Hippocampal formation (tissue), 2 donors: ENCODE measurements at places on chromosomes 1 and 21.
A peak's percentile ranks its signal among the peaks of the same experiment; 100 is the strongest.

DNA sequence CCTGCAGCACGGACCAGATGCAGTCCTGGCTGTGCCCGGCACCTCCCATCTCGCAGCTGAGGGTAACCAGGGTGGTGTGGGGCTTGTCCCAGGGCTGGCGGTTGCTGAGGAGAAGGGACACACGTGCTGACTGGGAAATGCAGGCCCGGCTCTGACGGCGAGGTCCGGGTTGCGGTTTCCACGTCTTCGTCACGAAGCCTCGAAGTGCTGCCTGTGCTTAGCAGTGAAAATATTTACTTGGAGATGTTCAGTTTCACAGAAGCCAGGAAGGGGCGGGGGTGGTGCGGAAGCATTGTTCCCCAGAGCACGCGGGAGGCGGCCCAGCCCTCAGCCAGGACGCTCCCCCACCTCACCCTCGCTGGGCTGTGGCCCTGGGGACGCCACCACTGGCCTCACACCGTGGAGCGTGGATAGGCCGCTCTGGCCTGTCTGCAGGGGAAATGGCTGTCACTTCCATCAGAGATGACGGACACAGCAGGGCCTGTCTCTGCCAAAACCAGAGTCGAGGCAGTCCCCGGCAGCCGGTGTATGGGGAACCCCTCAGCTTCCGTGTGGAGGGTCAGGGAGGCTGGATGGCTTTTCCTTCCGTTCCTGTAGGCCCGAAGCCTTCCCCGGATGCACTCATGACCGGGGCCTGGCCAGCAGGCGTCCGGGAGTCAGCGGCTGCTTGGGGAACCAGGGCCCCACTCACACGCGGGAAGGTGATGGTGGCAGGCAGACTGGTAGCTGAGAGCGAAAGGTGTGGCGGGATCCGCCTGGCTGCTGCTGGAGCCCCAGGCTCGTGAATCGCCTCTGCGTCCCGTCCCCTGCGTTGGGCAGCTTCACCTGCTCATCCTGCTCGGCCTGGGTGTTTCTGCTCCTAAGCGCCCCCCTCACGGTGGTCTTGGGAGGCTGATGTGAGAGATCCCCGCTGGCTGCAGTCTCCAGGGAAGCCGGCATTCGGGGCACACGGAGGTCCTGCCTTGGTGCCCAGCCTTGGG, 14.7 kb upstream of the POFUT2 start:
- DNase-seq = no peak

- no peak for DNase-seq
Measured at GRCh38 chr21:45080639-45081414, 6.4 kb downstream of the ADARB1 start.

DNA sequence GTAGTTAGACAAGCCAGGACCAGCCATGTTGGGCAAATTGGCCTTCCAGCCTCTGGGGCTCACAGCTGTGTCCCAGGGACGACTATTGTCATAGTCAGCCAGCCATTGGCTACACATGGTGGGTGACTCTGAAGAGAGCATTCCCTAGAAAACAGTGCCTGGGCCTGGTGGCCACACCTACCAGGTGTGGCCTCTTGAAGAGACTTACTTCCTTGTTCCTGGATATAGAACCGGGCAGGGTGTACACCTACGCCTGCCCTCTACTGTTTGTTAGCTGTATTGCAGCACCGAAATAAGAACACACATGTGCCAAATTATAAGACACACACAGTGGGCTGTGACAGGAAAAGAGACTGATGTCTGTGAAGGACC, 134.6 kb upstream of the ARHGEF16 start:
- DNase-seq = no peak

DNA sequence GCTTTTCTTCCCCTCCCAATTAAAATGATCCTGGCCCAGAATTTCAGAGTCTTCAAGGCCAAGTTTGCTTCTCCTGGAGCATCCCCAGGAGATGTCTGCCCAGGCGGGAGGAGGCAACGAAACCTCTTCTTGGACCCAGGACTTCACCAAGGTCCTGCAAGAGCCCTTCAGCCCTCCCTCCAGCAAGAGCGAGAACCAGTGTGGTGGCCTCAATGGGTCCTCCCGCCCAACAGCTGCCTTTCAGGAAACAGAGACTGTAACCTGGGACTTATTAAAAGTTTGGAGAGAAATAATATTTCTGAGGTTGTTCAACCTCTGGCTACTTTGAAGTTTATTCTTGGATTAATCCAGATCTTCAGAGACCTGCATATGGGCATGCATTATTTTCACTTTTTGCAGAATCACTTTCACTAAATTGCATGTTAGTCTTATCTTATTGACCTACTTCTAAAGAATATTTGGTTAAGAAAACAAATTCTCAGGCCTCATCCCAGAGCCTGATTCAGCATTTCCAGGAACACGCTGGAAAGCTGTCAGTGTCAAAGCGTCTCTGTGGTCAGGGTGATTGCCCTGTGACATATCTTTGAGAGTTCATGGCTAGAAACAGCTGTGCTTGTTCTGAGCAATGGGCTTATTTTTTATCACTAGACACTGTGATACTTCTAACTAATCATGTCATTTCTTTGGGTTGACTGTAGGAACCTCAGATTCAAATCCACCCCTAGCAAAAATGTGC, 66.0 kb upstream of the CLDN14 start:
- no peak for DNase-seq

DNA sequence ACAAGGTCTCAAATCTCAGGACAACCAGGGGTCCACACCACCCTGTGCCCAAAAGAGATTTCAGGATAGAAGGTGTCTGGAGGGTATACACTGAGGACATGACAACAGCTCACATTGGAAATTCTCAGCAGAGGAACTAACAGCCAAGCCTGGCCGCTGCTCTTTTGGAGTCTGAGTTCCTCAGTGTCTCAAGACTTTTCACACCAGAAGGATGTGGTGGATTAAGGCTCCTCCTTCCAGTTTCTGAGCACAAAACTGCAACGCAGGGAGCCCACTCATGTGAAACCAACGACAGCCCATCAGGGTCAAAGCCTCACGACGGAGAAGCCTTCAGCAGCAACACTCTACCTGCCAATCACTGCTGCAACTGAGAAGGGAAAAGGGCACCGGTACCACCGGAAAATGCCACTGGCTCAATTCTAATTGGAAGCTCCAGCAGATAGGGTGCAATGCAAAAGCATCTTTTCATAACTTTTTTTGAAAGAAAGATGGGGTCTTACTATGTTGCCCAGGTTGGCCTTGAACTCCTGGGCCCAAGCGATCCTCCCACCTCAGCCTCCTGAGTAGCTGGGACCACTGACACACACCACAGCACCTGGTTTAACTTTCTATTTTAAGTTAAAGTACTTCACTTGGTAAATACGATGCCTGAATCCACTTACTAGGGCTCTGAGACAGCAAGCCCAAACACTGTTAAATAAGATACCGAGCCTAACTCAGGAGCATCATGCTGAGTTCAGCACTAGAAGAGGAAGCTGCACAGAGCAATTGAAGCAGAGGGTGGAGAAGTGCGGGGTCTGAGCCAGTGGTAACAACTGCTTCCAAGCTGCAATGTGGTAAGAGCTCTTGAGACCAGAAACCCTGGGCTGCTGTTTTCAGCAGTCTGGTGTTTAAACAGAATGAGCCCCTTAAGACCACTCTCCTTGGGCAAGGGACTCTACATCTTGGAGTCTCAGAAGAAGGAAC, 7.8 kb downstream of the CAPZB start:
- peak; percentile 28 for DNase-seq

- no peak for DNase-seq
Measured at GRCh38 chr21:43908167-43908566, 43.1 kb downstream of the AGPAT3 start.

- DNase-seq = no peak
Measured at GRCh38 chr1:18950401-18951026, 6.0 kb downstream of the IFFO2 start.

DNA sequence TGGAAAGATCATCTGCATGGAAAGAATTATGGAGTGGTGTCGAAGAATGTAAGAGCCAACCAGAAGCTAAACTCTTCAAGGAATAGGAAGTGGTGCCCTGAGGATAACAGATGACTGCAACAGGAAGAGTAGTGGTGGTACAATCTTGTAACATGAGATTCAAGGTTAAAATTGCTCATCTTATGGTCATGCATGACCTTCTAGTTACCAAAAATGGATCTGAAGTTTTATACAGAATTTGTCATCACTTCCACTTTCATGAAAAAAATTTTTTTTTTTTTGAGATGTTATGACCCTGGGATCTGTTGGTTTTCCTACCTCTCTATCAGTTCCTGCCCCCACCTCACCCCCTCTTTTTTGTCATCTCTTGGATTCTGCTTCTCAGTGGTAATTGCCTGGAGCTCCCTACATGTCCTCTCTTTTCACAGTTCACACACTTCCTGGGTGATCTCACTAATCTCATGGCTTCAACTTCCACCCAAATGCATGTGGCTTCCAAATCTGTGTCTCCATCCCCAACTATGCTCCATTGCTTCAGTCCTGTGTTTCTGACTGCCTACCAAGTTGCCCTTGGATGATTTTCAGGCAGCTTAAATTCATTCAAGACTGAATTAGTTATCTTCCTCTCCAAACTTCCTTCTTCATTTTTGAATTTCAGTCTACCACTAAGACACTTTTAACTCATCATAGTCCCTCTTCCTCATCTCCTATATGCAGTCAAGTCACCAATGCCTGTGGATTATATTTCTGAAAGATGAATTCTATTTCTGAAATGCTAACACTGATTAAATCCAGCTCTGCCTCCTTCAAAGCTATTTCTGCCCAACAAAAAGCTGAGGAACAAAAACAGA, 48.4 kb downstream of the SLAMF6 start:
- no peak for DNase-seq

DNA sequence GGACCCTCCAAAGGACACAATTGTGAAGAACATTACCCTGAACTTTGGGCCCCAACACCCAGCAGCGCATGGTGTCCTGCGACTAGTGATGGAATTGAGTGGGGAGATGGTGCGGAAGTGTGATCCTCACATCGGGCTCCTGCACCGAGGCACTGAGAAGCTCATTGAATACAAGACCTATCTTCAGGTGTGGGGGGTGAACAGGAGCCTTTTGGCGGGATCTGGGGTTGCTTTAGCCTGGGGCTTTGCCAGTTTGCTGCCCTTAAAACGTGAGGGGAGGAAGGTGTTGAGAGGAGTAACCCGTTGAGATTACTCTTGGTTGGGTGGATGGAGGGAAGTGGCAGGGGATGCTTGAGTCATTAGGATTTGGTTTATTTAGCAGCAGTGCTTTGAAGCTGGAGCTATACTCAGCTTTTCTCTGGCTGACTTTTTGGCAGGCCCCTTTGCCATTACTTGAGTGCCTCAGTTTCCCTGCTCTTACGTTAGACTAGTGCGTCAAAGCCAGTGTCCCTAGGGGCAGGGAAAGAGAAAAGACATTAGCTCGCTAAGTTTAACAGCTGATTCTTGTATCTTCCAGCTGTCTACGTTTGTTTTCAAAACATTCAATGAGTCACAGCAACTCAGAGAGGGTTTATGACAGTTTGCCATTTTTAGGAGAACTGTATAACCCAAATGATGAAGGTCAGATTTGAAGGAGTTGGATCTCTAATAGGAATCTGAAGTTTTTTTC, 4.4 kb downstream of the NDUFS2 start:
- DNase-seq = no peak

- no peak for DNase-seq
Measured at GRCh38 chr21:16863908-16864307, 648.9 kb upstream of the CXADR start.

GRCh38 chr1:234583755-234584419, 26.1 kb downstream of the IRF2BP2 start:
- peak; percentile 23 for DNase-seq

DNA sequence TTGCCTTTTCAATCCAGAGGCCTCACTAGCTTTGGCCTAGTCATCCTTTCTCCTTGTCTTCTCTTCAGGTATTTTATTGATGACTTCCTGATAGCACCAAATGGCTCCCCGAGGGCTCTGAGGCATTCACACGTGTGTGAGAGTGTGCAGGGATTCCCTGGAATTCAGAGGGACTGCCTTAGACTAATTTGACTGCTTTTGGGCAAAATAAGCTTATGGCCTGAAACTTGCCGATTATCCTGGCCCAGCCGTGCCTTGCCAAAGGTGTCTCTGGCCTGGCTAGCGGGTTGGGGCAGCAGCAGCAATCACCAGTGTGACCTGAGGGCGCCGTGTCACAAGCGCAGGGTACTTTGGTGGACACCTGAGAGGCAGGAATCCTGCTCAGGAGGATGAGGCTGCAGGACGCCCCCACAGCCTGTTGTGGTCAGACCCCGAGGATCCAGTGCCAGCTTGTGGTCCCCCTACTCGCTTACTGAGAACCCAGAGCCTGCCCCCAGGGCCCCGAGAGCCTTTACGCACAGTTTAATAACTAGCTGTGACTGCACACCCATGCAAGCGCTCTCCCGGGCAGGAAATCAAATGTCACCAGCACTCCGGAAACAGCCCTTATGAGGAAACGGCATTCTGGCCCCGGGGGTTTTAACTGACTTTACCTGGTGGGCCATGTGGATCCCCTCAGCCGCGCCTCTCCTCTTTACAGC, 62.8 kb upstream of the PDE9A start:
- no peak for DNase-seq

GRCh38 chr1:113895961-113896360, 8.6 kb upstream of the BCL2L15 start:
- no peak for DNase-seq

- DNase-seq = no peak
Measured at GRCh38 chr1:8797216-8797615, 20.2 kb downstream of the RERE start.

GRCh38 chr1:212070720-212071302, 35.3 kb downstream of the DTL start:
- DNase-seq = no peak

DNA sequence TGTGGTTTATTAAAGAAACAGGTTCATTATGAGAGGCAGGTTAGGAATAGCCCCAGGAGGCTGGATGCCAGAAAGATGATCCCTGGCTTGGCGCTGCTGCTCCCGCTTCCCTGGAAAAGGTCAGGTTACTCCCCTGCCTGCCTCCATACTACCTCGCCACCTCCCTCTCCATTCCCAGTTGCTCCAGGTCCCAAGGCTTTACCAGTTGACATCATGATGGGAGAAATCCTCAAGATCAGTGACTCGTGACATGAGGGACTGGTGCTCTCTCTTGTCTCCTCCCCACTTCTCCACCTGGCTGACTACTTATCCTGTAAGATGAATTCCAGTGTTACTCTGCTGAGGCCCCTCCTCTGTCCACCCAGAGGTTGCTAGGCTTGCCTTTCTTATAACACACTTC, 19.7 kb downstream of the VASH2 start:
- no peak for DNase-seq

DNA sequence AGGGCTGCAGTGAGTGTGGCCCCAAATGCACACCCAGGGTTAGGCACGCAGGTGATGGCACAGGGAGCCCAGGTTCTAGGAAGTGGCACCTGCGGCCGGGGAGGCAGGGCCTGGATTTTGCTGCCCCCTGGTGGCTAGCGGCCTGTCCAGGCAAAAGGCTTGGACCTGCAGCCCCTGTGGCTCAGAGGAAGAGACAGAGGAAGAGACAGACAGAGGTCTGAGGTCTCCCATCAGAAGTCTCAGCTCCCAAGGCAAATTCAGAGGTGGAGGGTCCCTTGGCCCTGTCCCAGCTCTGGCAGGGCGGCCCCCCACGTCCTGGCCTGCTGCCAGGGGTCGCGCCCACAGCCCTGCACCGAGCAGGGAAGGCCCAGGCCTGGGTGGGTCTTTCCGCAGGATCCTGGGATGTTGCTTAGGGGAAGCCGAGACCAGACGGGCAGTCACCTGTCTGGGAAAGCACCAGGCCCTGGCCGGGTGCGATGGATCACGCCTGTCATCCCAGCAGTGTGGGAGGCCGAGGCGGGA, 8.0 kb upstream of the TNFRSF14 start:
- DNase-seq = peak; percentile 38

- no peak for DNase-seq
Measured at GRCh38 chr1:86779308-86780191, 75.2 kb downstream of the SH3GLB1 start.

GRCh38 chr1:23282957-23283356, 61.1 kb downstream of the HNRNPR start:
- no peak for DNase-seq
